ENCODE measurements at places on chromosomes 1 and 21.

DNA sequence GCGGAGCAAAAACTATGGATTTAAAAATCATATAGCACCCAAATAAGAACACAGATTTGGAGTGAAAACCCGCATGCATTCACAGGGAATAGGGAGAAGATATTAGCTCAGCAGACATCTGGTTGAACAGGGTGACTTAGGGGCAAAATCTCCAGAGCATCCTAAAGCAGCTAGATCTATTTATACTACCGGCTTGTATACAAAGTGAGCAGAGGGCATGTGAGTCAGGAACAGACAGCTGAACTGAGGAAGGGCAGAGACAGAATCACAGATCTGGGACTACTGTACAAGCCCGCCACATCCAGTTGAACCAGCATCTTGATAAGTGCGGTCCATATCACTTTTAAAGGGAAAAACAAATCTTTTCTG lies 35.2 kb upstream of the EXOSC10 start:
- DNase-seq = no peak

GRCh38 chr1:217542837-217543236 lies 88.1 kb downstream of the GPATCH2 start:
- DNase-seq = no peak

GRCh38 chr1:2519029-2519685 lies 7.2 kb downstream of the PANK4 start:
- DNase-seq = no peak

DNA sequence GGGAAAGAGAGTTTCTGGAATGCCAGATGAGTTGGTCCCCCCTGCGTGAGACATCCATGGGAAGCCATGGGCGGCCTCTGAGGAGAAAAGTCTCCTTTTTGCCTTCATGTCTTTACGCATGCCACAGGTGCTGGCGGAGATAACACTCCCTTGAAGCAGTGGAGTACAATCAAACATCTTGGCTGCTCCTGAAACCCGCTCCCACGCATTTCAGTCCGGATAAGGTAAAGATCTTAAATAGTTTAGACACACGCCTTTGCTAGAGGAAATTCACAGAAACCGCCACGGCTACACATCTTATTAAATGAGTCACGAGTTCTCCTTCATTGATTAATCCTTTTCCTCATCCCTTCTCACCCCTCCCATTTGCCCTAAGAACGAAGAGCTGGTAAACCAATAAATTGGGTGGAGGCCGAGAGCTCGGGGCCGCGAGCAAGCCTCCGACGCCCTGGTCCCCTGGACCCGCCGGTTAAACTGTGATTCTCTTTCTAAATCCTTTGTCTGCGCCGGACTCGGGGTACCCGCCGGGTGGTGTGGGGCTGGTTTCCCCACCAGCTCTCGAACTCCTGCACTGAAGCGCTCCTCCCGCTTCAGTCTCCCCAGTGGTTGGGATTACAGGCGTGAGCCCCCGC lies 6.6 kb upstream of the ZNF669 start:
- no peak for DNase-seq

DNA sequence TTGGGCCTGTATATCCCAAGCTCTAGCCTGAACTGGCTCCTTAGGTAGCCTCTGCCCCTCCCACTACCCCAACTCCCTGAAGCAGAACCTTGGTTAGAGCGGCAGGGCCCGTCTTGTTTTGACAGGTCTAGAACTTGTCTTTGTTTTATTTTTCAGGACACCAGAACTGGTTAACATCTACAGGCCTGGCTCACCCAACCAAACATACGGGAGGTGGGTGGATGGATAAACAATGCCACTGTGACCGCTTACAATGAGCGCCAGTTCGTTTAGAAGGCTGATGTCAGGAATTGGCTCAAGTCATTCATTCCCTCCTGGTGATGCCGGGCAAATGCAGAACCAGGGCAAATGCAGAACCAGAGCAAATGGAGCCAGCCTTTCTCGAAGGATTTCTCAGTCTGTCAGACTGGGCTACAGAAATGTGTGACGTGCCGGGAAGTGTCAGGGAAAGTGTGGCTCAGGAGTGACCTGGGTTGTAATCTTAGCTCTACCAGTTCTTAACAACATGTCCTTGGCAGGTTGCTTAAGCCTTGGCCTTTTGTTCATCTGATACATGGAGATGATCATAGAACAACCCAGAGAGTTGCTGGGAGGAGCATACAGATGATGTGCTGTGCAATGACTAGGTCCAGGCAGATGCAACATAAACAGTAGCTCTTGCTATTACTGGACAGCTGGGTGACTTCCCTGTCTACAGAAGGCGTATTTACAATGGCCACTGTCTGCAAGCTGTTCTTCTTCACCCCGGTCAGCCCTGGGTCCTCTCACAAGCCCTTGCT lies 30.5 kb upstream of the BTG2 start:
- no peak for DNase-seq

GRCh38 chr1:211258756-211259637 lies at the start of gene RCOR3:
Gene RCOR3, plus strand, starts transcription at chr1:211259366. Its CDS starts 195 bp downstream, at chr1:211259561.
- DNase-seq = peak; percentile 86

GRCh38 chr1:232192781-232193450 lies 437.0 kb downstream of the SIPA1L2 start:
- DNase-seq = no peak

DNA sequence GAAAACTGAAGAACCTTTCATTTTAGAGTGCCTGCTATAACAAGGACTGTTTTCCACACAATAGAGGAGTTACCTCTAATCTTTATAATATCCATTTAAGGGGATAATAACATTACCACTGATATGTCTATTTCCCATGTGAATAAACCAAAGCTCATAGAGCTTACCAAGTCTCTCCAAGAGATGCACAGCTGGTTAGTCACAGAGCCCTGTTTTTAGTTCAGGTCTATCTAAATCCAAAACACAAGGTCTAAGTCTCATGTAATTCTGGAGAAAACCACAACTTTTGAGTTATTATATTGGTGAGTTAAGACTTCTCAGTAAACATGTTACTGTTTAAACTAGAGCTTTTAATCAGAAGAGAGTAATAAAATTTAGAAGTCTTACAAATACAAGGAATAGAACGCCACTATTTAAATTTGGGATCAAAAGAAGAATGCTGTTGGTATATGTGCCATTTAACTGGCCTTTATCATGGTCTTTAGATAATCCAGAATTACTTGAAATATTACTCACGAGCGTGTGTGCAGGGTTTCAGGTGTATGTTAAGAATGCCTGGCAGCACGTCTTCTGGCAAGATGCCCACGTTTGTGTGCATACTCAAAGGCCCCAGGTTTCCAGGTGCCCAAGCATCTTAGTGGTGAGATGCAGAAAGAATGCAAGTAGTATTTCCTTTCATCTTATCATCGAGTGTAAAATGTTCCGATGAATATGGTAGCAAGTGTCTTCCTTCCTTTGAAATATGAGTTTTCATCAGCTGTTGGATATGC lies 190.6 kb downstream of the FMN2 start:
- no peak for DNase-seq

DNA sequence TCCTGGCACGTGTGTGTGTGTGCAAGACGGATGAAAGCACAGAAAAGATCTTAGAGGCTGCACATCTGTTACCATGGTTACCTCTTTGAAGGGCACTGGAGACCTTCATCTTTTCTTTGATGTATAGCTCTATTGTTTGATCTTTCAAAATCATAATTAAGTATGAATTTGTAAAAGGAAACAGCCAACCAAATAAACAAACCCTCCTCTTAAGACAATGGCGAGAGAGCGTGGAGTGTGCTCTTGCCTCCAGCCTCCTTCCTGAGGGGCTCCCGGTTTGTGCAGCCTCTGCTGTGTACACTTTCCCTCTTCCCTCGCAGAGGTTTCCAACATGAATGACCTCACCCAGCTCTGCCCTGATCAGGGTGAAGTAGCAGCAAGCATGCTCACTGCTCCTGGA lies 27.9 kb downstream of the CACNA1S start:
- no peak for DNase-seq

DNA sequence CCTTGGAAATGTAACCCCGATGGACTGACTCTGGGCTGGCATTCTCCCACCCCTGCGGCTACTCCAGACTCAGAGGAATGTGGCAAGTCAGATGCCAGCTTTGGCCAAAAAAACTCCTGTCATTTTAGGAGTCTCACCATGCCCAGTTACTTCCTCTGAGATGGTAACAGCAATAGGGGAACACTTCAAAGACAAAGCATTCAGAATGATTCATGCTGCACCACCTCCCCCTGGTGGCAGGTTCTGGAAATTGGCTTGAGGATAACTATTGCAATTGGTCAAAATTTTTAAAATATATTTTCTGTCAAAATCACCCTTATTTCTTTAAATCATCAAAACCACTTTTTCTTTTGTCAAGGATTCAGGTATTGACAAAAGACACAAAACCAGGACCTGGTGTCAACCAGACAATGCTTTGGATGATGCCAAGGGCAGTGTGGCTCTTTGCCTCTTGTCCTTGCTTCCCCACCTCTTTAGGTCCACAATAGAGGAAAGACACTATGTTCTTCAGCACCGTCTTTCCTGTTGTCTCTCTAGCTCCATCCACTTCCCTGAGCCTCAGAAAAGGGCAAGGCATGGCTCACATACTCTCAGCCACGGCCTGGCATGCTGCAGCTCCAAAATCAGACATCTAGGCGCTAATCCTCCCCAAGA lies 9.9 kb upstream of the CDCA8 start:
- DNase-seq = peak; percentile 7

DNA sequence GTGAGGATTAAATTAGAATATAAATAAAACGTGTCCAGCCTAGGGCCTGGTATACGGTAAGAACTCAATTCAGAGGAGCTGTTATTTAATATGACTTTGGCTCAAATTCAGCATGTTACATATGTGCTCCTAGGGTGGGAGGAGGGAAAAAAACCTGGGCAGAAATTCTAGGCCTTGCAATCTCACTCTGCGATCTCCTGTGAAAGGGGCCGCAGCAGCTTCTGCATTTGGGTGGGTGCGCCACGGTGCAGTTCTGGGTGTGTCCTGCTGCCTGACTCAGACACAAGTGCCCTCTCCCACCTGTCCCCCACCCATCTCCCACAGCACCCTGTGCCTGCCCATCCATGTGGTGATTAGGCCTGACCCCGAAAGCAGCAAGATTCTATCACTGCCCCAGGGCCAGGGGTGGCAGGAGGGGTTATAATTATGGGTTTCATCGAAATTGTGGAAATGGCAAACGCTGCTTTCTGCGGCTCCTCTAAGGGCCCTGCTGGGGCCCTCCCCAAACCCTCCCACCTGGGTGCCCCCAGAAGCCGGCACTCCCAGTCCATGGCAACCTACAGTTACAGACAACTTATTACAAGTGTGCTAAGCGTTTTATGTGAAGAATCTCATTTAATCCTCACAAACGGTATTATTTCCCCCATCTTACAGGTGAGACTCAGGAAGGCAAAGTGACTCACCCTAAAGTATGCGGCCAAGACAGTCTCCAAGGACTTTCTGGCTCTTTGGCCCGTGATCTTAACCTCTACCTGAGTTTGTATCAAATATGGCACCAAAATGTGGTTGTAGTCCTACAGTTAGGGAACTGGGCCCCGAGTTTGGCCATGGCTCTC lies 25.5 kb upstream of the GRHL3 start:
- DNase-seq = no peak

DNA sequence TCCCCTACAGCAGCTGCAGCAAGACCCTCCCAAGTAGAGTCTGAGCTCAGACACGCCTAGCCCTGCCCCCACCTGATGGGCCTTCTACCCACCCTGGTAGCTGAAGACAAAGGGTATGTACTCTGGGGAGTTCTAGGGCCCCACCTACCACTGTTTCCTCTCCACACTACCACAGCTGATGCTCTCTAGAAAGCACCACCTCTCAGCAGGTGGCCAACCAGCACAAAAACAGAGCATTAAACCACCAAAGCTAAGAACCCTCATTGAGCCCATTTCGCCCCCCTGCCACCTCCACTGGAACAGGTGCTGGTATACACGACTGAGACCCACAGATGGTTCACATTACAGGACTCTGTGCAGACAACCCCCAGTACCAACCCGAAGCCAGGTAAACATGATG lies 258.9 kb downstream of the SETD4 start:
- no peak for DNase-seq

DNA sequence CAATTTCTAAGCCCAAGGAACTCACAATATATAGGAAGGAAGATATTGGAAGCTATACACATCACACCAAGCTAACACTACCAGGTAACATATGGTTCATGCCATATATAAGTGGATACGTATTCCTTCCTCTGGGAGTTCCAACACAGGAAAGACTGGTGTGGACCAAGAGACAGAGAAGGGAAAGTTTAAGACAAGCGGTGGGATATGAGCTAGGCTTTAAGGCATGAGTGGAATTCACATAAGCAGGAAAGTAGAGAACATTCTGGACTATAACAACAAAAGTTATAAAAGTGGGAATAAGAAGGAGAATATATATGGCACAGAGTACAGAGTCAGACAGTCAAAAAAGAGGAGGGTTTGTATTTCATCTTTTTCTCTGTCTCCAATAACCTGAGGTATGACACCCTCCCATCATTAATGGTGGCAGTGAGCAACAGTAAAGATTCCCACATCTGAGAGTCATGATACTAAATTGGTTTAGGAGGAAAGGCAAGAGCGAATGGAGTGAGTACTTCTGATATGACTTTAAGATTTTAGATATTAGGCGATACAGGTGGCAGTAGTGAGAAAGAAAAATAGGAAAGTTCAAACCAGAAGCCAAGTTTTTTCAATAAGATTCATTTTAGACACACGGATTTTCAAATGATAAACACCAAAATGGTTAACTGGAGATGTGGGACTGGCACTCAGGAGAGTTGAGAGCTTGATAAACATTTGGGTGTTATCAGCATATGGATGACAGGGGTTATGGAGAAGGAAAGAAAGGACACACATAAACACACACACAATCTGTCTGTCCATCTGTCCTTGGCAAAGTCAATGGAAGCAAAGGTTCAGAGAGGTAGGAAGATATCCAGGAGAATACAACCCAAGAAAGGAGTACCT lies 87.4 kb upstream of the TTC39A start:
- no peak for DNase-seq

- no peak for DNase-seq
Observed at GRCh38 chr1:44616991-44617702, 57.1 kb downstream of the TMEM53 start.

- no peak for DNase-seq
Observed at GRCh38 chr1:211605603-211606331, 26.8 kb upstream of the SLC30A1 start.

DNA sequence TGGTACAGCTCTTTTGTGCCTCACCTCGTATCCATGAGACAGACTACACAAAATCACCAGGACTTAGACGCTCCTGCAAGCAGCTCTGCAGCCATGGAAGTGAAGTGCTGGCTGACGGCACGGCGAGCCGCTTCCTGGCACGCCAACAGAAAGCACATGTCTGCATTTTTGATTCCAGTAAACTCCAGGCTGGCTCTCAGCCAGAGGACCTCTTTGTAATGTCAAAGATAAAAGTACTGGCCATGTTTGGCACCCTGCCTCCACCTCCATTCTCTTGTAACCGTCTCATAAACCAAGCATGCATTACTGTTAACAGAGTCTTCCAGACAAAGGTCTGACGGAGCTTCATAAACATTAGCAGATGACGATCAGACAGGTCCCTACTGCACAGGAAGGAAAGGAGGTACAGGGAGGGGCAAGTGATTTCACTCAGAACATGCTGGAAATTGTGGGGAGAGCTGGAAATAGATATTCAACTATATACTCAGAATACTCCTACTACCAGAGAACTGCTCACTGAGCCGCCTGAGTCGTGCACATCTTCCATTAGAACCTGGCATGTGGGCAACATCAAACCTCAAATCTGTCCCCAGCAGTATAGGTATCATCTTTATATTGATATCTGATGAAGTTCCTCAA lies 632.0 kb downstream of the SMYD3 start:
- no peak for DNase-seq

- no peak for DNase-seq
Observed at GRCh38 chr1:227901239-227901905, 46.4 kb downstream of the WNT9A start.

Data from esophagus squamous epithelium (tissue), 5 donors.